Stimulated activated CD4-positive, alpha-beta T cell treated with anti-CD3 and anti-CD28 coated beads, Interleukin-4, amount 100 ng/mL, for 1 hour (primary cell): ENCODE measurements at places on chromosomes 2 and 18.

DNA sequence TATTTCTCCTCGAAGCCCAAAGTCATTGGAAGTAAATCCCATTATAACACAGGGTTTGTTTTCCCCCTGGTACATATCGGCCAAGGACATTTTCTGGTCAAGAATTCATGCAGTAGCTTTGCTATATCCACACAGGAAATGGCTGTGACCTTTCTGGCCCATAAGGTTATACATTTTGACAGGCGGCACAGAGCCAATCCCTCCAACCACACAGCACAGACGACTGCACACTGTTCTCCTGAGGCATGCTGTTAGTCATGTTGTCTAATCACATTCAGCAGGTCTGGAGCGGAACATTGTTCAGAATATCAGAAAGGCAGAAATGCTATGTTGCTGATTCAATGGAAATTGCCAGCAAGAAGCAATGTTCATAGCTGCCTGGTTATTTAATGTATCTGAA lies 742.3 kb upstream of the SLC8A1 start:
- DNase-seq: no peak

GRCh38 chr18:32804134-32804888 lies 31.5 kb upstream of the KLHL14 start:
- no peak for DNase-seq

DNA sequence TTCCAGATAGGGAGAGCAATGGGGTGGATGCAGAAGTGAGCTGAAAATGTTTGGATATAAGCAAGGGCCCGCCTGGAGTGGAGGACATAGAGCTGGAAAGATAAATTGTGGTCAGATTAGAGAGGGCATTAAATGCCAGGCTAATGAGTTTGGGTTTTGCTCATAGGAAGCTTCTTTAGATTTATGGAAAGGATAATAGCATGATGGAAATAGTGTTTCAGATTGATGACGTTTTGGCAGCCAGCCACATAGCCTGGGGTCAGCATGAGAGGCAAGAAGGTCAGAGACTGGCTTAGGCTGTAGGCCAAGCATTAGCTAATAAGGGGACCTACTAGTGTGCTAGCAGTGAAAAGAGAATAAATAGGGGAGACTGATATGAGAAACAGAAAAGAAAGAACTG lies 321.6 kb downstream of the STK39 start:
- DNase-seq: no peak

GRCh38 chr2:54772531-54772930 lies 49.1 kb downstream of the EML6 start:
- DNase-seq: no peak

DNA sequence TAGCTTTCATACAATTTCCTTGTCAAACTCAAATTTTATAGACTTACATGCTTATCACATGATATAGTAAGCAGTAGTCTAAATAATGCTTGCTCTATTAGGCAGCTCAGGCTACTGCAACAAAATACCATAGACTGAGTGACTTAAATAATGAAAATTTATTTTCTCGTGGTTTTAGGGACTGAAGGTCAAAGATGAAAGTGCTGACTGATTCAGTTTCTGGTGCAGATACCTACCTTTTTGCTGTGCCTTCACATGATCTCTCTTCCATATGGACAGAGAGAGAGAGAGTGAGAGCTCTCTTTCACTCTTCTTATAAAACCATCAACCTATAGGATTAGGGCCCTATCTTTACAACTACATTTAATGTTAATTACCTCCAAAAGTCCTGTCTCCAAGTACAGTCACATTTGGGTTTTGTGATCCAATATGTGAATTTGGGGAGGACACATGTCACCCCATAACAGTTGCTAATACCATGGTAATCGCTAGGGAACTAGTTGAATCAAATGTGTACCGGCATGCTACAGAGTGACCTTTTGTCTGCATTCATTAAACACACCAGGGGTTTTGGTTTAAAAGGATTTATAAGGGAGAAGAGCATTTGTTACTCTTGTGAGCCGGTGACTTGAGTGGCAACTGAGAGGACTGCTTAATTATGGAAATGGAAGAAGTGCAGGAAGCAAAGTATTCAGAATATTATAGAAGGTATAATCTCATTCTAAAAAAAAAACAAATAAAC lies 723.4 kb upstream of the LRRTM4 start:
- DNase-seq: no peak

GRCh38 chr18:79804130-79804787 lies 6.5 kb downstream of the KCNG2 start:
- DNase-seq: no peak

- DNase-seq: no peak
These were observed 6.4 kb upstream of the NEUROD1 start for GRCh38 chr2:181686576-181687185.

GRCh38 chr2:12036640-12036983 lies 290.2 kb downstream of the LPIN1 start:
- no peak for DNase-seq

DNA sequence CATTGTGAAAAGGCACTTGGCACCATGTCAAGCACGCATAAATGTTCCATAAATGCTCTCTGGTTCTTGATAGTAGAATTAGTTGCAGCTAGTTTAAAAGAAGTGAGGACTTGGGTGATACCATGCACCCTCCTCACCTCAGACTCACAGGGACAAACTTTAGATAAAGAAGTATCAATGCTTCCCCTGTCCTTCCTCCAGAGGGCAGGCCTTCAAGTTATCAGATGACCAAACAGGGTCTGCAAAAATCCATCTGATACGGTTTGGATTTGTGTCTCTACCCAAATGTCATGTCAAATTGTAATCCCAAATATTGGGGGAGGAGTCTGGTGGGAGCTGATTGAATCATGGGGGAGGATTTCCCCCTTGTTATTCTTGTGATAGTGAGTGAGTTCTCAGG lies 54.1 kb downstream of the C1QL2 start:
- no peak for DNase-seq

GRCh38 chr18:8965398-8965797 lies 137.1 kb upstream of the NDUFV2 start:
- DNase-seq: no peak

- no peak for DNase-seq
These were observed 38.4 kb downstream of the RAD51AP2 start for GRCh38 chr2:17479875-17480274.

DNA sequence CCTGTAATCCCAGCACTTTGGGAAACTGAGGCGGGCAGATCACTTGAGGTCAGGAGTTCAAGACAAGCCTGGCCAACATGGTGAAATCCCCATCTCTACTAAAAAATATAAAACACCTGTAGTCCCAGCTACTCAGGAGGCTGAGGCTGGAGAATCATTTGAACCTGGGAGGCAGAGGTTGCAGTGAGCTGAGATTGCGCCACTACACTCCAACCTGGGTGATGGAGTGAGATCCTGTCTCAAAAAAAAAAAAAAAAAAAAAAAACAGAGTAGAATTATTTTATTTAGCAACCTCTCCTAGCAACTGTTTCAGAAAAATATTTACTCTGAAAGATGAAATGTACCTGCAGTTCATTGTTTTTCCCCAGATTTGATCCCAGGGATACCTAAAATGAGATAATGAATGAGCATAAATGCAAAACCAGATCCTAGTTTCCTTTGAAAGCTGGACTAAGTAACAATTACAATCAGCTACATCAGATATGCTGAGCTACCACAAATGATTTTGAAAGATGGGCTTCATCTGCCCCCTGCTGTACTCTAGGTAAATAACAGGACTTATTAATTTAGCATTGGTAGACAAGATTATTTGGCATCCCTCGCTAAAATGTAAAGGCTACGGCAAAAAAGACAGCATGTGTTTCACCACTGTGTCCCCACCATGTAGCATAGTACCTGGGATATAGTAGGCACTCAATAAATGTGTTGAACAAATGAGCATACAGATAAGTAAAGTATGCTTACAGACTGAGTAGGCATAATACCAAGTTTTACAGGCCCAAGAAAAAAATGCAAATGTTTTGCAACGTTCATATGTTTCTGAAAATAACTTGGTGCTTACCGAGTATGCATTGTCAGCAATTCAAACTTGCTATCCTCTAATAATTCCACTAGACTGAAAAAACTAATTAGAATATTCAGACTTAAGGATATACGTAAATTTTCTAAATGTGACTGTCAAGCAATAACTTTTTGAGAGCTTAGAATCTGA lies 102.5 kb downstream of the ATL2 start:
- DNase-seq: no peak

- no peak for DNase-seq
These were observed 76.8 kb upstream of the SLC14A2 start for GRCh38 chr18:45538444-45538843.

GRCh38 chr2:171807831-171808393 lies 86.1 kb downstream of the SLC25A12 start:
- DNase-seq: no peak
